EL (cell line): ENCODE measurements at places on chromosomes 4 and X.

DNA sequence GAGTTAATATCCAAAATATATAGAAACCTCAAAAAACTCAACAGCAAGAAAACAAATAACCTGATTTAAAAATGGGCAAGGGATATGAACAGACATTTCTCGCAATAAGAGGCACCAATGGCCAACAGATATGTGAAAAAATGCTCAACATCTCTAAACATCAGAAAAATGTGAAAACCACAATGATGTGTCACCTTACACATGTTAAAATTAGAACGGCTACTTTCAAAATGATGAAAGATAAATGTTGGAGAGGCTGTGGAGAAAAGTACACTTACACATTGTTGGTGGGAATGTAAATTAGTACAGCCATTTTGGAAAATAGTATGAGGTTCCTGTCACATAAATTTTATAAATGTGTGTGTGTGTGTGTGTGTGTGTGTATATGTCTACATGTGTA is 731.3 kb downstream of the DMD start:
- DNase-seq: no peak

DNA sequence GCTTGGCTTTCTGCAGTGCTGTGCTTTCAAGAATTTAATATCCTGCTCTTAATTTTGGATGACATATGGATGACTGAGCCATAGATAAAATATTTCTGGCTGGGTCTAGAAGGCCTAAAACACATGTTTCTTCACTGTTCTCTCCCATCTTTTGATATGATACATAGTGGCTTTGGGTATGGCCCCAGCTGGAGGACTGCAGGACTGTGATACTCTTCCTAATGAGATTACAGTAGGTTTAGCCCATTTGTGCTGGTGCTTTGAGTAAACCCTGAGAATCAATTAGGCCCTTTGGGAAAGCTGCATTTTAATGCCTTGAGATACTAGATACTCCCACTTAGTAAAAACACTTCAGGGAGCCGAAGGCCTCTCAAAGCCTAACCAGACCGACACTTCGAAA is 38.0 kb downstream of the KIT start:
- no peak for DNase-seq

DNA sequence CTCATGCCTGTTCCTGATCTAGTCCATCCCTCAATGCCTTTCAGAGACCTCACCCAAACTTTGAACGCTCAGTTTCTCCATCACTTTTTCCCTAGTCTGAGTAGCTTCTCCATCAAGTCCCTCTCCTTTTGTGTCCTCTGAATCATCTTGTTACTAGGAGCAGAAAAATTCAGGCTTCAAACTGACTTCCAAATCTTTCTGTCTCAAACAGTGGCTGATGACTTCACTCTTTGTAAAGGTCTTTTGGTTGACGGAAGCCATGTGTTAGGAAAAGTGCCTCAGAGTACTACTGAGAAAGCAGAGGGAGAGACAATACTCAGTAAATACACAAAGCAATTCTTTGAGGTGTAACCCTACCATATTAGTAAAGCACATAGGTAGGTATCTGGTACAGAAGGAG is 65.7 kb upstream of the CAMK2D start:
- DNase-seq: peak; percentile 27

GRCh38 chrX:140141444-140142029 is 176.2 kb upstream of the CXorf66 start:
- peak; percentile 14 for DNase-seq

GRCh38 chr4:127856813-127857447 is 23.8 kb upstream of the PLK4 start:
- DNase-seq: peak; percentile 90

DNA sequence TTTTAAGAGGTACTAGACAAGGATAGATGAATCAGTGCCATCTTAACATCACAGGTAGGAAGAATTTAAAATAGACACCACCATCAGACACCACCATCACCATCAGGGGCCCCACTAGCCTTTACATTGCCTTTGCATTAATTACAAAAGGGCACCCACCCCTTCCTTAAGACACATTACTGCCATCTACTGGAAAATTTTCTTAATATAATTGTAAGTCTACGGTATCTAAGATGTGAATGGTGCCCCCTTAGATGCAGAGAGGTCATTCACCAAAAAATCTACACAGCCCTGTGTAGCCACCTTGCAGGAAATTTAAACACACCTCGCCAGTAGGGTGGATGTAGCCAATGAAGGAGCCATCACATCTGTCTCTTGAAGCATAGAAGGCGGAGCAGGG is 184.1 kb downstream of the MID1IP1 start:
- peak; percentile 1 for DNase-seq

DNA sequence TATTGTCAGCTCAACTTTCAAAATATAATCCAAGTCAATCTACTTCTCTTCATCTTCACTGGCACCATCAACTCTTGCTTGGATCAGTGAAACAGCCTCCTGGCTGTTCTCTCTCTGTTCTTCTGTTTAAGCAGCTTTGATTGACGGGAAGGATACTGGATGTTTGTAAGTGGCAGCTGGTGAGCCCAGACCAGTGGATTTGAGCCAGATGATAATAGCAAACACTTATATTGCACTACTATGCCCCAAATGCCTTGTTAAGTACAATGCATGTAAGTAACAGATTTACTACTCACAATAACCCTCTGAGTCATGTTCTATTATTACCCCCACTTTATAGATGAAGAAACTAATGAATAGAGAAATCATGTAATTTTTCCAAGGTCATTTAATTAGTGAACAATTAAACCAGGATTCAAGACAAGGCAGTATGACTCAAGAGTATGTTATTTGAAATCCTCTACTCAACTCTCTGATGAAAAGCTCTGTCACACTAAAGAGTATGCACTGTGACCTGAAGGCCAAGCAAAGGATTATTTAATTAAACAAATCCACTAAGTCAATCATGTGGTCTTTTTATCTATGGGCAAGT is 44.8 kb downstream of the SPANXN3 start:
- DNase-seq: no peak

DNA sequence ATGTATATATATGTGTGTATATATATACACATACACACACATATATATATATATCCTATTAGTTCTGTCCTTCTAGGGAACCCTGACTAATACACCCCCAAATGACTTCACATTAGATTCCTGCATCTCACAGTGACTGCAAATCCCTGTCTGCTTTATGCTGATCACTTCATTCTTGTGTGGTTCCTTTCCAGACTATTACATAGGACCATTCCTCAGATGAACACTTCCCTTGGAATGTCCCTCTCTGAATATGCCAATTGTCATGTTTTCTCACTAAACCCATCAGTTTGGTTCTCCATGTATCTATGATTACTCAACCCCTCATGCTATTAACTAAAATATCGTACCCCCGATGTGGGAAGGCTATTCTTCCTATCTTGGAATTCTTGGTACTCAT is 605.2 kb upstream of the NR3C2 start:
- peak; percentile 4 for DNase-seq

DNA sequence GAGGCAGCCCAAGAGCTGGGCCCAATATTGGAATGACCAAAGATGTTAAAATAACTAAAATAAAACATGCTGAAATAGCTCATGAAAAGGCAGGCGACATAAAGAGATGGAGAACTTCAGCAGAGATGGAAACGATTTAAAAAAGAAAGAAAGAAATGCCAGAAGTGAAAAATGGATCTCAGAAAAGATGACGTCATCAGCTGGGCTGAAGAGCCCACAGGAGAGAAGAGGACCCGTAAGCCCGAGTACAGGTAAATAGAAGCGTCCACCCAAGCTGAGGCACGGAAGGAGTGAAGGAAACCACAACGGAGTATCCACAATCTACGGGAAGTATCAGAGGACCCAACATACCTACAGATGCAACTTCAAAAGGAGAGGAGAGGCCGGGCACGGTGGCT is 112.8 kb downstream of the AFAP1 start:
- DNase-seq: no peak

GRCh38 chr4:82519072-82519471 is 42.7 kb downstream of the TMEM150C start:
- DNase-seq: peak; percentile 54

DNA sequence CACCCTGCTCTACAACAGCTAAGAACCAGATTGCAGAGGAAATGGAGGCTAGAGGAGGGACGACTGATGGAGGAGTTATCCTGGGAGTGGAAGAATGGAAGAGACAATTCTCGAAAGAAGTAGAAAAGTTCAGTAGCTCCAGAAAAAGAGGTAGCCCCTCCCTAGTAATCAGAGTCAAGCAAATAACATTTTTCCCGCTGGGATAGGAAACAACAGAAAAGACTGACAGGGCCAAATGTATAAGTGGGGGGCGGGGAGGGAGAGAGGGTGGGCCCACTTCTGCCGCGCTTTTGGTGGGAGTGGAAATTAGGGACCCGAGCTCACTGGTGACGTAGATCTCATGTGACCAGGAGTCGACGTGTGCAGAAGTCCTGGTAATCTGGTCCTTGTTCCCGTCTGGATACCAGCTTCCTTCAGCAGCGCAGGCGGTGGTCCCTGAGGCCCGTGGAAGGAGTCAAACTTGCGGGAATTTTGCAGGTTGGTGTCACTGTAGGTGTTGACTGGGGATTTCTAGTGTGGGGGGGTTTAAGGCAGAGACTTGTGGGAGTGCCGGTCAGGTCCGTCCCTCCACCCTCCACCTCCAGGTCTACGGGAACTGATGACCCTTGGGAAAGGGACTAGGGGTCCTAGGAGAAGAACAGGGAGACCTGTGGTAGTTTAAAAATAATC is at the start of gene TCEAL9:
TCEAL9 (plus strand) TSS at position 377 of the 669 bp plus-strand sequence. CDS start 1,179 bp downstream, outside the sequence.
- DNase-seq: peak; percentile 81

- no peak for DNase-seq
Measured at GRCh38 chr4:70927502-70928137, 25.5 kb downstream of the MOB1B start.

- DNase-seq: peak; percentile 89
Measured at GRCh38 chr4:184355111-184355604, 119.2 kb downstream of the IRF2 start.

DNA sequence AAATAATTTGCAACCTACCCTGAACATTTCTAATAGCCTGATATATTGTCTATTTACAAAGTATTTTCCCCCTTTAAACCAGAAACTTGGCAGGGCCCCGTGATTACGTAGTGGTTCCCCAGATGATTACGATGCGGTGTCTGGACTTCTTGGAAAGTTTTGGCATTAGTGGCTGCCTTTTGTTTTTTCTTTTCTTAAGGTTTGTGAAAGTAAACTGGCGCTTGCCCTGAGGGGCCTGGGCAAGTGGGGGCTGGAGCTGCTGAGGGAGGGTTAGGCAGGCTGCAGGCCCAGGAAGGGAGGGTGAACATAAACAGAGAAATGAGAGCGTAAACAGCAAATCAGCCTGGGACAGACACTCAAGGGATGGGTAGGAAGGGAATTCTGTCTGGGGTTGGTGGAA is 123.6 kb upstream of the MSX1 start:
- DNase-seq: no peak

GRCh38 chr4:58175024-58175423 is 1064.8 kb upstream of the IGFBP7 start:
- DNase-seq: no peak

DNA sequence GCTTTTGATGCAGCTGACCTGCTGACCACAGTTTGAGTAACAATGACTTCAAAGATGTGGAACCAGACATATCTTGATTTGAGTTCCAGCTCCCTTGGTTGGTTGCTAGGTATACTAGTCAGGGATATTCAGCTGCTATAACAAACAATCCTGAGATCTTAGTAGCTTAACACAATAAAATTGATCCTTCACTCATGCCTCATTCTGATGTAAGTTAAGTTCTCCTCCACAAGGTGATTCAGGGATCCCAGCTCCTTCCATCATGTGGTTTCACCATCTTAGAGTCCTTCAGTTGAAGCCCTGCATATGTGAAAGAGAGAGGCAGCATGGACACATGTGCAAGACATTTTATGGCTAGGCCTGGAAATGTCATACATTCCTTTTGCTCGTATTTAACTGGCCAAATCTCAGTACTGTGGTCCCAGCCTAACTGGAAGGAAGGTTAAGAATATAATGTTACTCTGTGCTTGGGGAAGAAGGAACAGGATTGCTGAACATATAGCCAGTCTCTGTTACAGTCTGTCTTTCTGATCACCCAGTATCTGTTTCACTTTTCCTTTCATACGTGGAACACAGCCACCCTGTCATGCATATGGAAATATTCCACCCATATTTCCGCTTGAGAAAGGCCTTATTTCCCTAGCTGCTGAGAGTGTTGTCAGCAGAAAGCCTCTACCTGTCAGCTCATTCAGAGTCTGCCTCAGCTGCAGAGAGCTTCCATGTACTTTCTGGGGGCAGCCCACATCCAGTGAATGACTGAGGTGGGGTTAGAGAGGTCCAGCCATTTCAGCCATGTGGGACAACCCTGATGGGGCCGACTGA is 7.1 kb downstream of the SMIM9 start:
- no peak for DNase-seq

DNA sequence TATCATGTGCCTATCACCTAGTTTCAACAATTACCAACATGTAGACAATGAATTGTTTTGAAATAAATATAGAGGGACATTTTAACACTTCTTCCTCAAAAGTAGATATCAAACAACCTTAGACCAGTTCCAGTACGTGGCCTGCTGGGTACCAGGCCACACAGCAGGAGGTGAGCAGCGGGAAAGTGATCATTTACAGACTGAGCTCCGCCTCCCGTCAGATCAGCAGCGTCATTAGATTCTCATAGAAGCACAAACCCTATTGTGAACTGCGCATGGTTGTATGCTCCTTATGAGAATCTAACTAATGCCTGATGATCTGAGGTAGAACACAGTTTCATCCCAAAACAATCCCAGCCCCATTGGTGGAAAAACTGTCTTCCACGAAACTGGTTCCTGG is 6.5 kb downstream of the BBS7 start:
- no peak for DNase-seq

GRCh38 chr4:11441194-11441556 is 12.5 kb upstream of the HS3ST1 start:
- no peak for DNase-seq

GRCh38 chr4:39716356-39716755 is 18.4 kb downstream of the UBE2K start:
- no peak for DNase-seq

DNA sequence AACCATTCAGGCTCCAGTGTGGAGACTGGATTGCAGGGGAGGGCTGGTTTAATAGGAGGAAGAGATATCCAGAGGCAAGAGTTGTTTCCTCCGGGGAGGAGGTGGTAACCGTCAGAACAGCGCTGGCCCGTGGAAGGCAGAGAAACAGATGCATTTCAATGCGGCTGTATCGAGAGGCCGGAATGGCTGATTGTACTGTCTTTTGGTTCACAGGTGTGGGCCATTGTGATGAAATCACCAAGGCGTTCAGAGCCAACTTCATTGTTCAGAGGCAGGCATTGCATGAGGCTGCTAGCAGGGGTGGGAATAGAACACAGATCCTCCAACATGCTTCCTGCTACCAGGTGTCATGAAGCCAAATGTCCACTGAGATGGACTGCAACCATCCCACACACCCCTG is 53.0 kb downstream of the SHOX start:
- no peak for DNase-seq

DNA sequence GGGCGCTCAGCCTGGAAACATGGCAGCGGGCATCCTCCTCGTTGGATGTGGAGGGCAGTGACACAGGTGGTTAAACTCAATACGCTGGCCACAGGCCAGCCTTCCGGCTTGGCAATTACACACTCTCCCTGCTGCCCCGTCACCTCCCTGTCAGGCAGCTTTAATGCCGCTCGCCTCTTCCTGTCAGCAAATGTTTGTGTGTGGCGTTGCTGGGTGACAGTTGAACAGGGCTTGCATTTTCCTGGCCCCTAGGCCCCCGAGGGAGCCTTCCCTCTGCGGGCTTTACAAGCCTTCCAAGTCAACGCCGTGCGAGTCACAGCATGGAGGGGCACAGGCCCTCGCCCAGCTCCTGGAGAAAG is 620.0 kb downstream of the BCOR start:
- DNase-seq: no peak
